ENCODE measurements at places on chromosomes 3 and 15.

DNA sequence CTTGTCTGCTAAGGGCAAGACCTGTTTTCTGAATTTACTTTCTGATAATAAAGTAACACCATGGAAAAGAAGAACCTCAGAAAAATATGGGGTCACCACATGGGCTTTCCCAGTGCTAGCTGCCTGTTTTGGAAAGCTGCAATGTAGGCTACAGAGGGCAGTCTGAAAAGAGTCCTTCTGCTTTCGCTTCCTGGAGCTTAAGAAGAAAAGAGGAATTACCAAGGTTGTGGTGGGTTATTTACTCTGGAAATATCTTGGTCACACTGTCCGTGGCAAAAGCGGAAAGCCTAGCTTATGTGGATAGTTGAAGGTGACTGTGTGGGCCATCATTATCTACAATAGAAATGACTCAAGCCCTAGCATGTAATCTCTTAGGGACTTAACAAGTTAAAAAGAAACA lies 31.7 kb upstream of the IP6K2 start:
- no peak for DNase-seq

DNA sequence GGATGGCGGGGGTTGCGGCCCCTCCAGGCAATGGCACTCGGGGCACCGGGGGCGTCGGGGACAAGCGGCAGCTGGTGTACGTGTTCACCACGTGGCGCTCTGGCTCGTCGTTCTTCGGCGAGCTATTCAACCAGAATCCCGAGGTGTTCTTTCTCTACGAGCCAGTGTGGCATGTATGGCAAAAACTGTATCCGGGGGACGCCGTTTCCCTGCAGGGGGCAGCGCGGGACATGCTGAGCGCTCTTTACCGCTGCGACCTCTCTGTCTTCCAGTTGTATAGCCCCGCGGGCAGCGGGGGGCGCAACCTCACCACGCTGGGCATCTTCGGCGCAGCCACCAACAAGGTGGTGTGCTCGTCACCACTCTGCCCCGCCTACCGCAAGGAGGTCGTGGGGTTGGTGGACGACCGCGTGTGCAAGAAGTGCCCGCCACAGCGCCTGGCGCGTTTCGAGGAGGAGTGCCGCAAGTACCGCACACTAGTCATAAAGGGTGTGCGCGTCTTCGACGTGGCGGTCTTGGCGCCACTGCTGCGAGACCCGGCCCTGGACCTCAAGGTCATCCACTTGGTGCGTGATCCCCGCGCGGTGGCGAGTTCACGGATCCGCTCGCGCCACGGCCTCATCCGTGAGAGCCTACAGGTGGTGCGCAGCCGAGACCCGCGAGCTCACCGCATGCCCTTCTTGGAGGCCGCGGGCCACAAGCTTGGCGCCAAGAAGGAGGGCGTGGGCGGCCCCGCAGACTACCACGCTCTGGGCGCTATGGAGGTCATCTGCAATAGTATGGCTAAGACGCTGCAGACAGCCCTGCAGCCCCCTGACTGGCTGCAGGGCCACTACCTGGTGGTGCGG lies 1.9 kb downstream of the CHST2 start:
- DNase-seq, result peak; percentile 83

DNA sequence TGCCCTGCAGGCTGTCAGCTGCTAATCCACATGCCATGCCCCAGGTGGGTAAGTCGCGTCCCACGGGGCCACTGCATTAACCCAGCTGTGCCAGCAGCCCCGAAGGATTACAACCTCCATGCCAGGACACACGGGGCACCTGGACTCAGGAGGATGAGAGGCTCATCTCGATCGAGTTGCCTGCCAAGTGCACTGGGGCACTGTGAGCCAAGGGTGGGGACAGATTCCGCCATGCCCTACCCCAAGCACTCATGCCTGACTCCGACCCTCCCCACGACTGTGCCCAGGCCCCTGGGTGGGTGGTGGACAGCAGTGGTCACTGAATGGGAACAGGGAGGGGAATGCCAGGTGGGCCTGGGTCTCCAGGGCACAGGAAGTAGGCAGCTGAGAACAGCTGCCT lies 20.7 kb upstream of the SNRPA1 start:
- DNase-seq, result no peak

GRCh38 chr3:13223574-13224237 lies 150.5 kb upstream of the IQSEC1 start:
- no peak for DNase-seq

DNA sequence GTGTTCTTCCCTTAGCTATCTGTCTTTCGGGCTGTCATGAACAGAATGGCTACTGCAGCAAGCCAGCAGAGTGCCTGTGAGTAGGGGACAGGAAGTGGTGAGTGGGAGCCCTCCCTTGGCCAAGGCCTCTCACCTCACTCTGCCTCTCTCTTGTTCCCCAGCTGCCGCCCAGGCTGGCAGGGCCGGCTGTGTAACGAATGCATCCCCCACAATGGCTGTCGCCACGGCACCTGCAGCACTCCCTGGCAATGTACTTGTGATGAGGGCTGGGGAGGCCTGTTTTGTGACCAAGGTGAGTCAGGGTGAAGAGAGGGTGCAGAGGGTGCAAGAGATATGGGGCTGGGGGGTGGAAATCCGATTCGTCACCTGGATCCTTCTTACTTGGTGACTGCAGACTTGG lies 3.0 kb downstream of the DLL4 start:
- DNase-seq, result no peak

GRCh38 chr15:38540510-38540909 lies 24.1 kb downstream of the RASGRP1 start:
- DNase-seq, result no peak

Measured in NT2/D1 (cell line).